ENCODE measurements at places on chromosomes 2 and 18. TPM values are rescaled to one million over a fixed set of nuclear protein-coding genes. Genes with fewer than 3 reads are reported as not detected.

DNA sequence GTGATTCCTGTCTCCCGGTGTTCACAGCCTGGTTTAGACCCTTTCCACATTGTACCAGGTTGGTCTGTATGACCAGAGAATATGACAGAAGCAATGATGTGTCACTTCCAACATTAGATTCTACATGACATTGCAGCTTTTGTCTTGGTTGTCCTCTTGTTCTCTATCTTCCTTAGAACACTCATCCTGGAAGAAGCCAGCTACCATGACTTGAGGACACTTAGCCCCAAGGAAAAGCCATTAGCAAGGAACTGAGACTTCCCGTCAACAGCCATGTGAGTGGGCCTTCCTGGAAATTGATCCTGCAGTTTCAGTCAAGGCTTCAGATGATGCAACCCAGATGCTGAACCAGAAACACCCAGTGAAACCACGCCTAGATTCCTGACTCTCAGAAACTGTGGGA, 143.3 kb downstream of the MREG start:
- H3K4me1 ChIP-seq = no peaks in the 10 kb centered on the region
- DNase-seq = no peak
- no peak overlapping the region for H3K27ac ChIP-seq
- H3K27me3 ChIP-seq = no peaks in the 10 kb centered on the region
- H3K4me3 ChIP-seq = no peak overlapping the region

- H3K36me3 ChIP-seq = no peaks in the 10 kb centered on the region
- DNase-seq = no peak
- H3K27me3 ChIP-seq = no peaks in the 10 kb centered on the region
- no peaks in the 10 kb centered on the region for H3K4me1 ChIP-seq
- no peak overlapping the region for H3K27ac ChIP-seq
- H3K4me3 ChIP-seq = no peak overlapping the region
Measured at GRCh38 chr2:219633276-219634065, 6.0 kb downstream of the SLC4A3 start.

DNA sequence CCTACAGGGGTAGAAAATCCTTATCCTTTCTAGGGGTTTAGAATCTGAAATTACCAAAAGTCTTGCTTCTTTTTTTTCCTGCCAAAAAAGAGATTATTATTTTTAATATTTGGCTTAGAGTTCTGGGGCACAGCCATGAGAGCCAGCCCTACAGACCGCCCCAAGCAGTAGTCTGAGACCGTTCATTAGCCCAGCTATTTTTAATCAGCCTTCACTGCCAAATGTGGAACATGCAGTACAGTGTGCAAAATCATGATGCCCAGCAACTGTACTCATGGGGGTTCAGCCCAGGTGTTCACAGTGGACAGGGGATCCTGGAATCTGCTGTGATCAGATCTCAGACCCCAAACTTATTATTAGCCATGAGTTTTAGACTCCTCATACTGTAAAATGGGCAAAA, 60.4 kb downstream of the GRB14 start:
- peaks cover 2% of the 10 kb centered on the region for H3K4me1 ChIP-seq
- no peak overlapping the region for H3K27ac ChIP-seq
- H3K36me3 ChIP-seq = no peaks in the 10 kb centered on the region

Gene CLEC4F
- not detected for total RNA-seq

- no peak for DNase-seq
- H3K36me3 ChIP-seq = no peaks in the 10 kb centered on the region
- no peak overlapping the region for H3K4me3 ChIP-seq
- H3K27me3 ChIP-seq = no peaks in the 10 kb centered on the region
- no peaks in the 10 kb centered on the region for H3K4me1 ChIP-seq
- no peak overlapping the region for H3K27ac ChIP-seq
Measured at GRCh38 chr18:46356278-46357033, 252.3 kb downstream of the HAUS1 start.

Gene PTPRN
- total RNA-seq = not detected

- no peak overlapping the region for H3K27ac ChIP-seq
- no peaks in the 10 kb centered on the region for H3K36me3 ChIP-seq
- no peaks in the 10 kb centered on the region for H3K27me3 ChIP-seq
- DNase-seq = no peak
Measured at GRCh38 chr18:9428862-9429661, 46.3 kb upstream of the RALBP1 start.

DNA sequence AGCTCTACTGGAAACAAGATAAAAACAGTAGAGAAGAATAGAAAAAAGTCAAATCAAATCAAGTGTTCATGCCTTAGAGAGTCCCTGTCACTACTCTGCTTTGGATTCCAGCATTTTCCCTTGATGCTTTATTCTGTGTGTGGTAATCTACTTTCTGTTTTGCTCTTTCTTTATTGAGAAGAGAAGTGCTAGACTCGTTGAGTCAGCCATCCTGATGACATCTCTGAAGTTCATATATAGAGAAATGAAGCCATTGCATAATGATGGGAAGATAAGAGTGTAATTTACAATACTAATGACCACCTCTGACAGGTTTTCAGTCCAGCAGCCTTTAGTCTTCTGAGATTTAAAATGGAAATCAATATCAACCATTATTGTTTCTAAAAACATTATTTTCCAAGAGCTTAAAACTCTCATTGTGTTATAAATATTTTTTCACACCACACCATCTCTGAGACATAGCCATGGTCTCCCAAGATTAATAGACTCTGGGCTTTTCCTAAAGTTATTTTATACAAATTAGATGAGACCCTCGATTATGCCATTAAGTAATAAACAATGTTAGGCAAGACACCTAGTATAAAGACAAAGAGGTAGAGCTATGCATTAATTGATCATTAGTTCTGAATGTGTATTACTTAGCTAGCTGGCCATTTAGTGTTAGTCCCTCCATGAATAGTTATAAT, 679.0 kb upstream of the ACVR2A start:
- no peaks in the 10 kb centered on the region for H3K4me1 ChIP-seq
- H3K36me3 ChIP-seq = no peaks in the 10 kb centered on the region
- no peak for DNase-seq
- H3K4me3 ChIP-seq = no peak overlapping the region
- H3K27me3 ChIP-seq = no peaks in the 10 kb centered on the region

GRCh38 chr18:4096486-4096885, 358.6 kb downstream of the DLGAP1 start:
- H3K27me3 ChIP-seq = no peaks in the 10 kb centered on the region
- H3K4me3 ChIP-seq = no peak overlapping the region
- no peak overlapping the region for H3K27ac ChIP-seq
- no peaks in the 10 kb centered on the region for H3K36me3 ChIP-seq

DNA sequence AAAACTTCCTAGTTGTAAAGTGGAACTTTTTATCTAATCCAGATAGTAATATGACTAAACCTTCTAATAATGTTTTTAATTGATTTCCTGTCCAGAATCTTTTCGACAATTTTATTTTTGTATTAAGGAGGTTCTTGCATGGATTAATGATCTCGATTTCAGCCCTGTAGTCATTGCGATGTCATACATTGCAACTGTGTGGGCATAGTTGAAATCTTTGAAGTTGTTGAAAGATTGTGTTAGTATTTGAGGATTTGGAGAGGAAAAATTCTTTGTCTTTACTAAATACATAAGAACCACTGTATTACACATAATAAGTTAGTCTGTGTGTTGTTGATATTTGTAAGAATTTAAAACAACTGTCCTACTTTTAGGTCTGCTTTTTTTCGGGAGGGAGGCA, 31.1 kb downstream of the ACSL3 start:
- peak overlapping the region; percentile 20 for H3K27ac ChIP-seq
- H3K4me3 ChIP-seq = no peak overlapping the region
- no peak for DNase-seq
- no peaks in the 10 kb centered on the region for H3K36me3 ChIP-seq
- no peaks in the 10 kb centered on the region for H3K27me3 ChIP-seq

GRCh38 chr18:47108373-47108772, 41.9 kb downstream of the HDHD2 start:
- no peaks in the 10 kb centered on the region for H3K4me1 ChIP-seq
- no peak for DNase-seq
- H3K27ac ChIP-seq = no peak overlapping the region

DNA sequence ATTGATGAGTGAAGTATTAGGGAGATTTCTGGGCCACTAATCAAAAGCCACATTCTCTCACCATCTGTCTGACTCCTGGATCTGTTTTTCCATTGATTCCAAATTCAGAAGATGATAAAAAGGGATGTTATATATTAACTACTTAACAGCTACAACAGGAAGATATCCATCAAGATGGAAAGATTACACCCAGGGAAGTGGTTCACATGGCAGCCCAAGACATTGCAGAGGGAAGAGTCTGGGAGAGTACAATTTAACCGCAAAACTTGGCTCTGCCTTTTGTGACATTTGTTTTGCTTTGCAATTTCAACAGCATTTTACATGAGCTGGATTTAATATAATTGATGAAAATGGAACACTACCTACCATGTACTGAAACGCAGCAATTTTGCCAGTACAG, 22.5 kb upstream of the TCF4 start:
- H3K36me3 ChIP-seq = no peaks in the 10 kb centered on the region
- DNase-seq = no peak
- no peaks in the 10 kb centered on the region for H3K27me3 ChIP-seq

Measured in ascending aorta (tissue), 2 donors.